Fibroblast of the conjunctiva (primary cell): ENCODE measurements at places on chromosomes 1 and 21.

DNA sequence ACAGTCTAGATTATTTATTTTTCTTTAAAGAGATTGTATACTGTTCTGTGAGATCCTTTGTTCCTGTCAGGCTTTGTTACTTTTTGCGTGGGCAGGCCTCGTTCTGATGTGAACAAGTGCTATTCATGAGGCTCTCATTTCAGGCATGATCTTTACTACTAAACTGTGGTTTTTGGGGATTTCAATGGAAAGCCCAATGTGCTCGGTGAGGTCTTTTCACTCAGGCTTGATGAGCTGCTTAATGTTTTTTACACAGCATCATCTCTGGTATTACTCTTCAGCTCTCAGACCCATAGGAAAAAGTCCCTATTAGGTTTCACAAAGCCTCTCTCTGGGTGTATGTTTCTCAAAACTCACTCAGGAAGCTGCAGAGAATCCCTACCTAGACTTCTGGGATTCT, 419.4 kb downstream of the GPATCH2 start:
- DNase-seq, result no peak

- DNase-seq, result no peak
These were observed 777 bp upstream of the TRIM67 start for GRCh38 chr1:231160895-231161666.

DNA sequence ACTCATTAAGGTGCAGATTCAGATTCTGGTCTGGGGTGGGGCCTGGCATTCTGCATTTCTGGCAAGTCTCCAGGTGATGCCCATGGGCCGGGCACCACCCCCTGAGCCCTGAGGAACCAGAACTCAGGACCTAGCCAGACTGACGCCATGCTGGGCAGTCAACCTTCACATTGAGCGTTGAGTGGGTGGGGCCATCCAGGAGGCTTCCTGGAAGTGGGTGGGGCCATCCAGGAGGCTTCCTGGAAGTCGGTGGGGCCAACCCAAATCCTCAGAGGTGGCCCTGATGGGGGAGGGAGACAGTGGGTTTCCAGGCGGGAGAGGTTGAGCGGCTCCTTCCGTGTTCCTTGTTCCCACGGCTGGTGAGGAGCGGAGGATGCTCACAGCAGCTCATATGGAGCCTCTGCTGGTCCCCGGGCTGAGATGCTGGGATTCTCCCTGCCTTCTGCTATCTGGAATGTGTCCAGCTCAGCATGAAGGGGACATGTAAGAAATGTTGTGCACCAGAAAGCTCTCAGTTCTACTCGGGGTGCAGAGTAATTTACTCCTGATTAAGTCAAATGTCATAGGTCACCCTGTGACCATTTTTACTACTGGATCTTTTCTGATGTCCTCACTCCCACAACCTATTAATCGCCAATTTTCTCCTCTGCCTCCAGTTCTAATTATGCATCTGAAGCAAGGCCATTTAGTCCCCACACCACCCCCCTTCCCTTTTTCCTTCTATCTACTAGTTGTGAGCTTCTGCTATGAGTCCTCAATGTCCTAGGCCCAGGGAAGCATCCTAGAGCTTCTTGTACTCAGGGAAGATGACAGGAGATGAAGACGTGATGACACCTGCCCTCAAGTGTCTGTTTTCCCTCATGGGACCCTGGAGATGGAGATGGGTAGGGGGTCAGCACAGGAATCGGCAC, 435.4 kb downstream of the PTPRU start:
- DNase-seq, result no peak

- DNase-seq, result no peak
These were observed 10.5 kb upstream of the MCOLN3 start for GRCh38 chr1:85058786-85059185.
